ENCODE measurements at places on chromosomes 3 and 15. TPM values are rescaled to one million over a fixed set of nuclear protein-coding genes. Genes with fewer than 3 reads are reported as not detected.
A peak's percentile ranks its signal among the peaks of the same experiment; 100 is the strongest.

Gene ROPN1
- 1.2 TPM for total RNA-seq

Gene GLT8D1
- total RNA-seq: 36.6 TPM

Gene ZNF774
- 1.4 TPM for total RNA-seq

DNA sequence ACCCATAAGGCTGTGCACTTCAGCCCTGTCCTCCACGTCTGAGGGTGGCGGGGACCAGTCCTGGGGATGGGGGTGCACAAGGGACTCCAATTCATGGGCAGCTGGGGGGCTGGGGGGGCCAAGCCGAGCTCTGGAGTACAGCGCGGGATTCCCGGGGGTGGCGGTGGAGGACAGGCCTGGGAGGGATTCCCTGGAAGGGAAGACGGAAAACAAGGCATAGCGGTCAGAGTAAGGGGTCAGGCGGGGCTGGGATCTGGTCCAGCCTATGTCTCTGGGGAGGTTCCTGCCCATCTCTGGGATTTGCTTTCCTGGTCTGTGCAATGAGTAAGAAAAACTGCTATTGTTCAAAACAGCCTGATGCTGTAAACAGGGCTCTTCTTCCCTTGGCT, 8.1 kb upstream of the IGDCC3 start:
- DNase-seq: peak; percentile 22

DNA sequence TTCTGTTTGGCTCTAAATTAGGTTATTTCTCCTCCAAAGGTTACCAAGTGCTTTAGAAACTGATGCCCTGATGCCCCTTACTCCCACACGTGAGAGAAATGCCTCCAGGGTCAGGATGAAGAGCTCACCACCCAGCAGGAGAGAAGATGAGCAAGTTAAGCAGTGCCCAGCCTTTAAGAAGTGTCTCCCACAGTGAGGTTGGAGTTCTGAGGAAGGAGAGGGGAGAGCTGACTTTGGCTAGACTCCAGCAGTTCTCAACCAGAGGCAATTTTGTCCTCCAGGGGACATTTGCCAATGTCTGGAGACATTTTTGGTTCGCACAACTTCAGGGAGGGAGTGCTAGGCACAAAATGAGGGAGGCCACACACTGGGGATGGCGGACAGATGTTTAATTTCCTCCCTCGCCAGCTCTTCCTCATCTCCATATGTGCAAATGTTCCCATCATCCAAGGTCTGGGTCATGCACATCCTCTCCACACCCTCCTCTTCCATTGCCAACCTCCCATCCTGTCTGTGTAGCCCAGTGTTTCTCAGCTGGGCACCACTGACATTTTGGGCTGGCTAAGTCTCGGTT, 50.6 kb upstream of the SLC7A14 start:
- DNase-seq: no peak

GRCh38 chr3:169907944-169908343, 3.4 kb upstream of the SAMD7 start:
- DNase-seq: no peak

DNA sequence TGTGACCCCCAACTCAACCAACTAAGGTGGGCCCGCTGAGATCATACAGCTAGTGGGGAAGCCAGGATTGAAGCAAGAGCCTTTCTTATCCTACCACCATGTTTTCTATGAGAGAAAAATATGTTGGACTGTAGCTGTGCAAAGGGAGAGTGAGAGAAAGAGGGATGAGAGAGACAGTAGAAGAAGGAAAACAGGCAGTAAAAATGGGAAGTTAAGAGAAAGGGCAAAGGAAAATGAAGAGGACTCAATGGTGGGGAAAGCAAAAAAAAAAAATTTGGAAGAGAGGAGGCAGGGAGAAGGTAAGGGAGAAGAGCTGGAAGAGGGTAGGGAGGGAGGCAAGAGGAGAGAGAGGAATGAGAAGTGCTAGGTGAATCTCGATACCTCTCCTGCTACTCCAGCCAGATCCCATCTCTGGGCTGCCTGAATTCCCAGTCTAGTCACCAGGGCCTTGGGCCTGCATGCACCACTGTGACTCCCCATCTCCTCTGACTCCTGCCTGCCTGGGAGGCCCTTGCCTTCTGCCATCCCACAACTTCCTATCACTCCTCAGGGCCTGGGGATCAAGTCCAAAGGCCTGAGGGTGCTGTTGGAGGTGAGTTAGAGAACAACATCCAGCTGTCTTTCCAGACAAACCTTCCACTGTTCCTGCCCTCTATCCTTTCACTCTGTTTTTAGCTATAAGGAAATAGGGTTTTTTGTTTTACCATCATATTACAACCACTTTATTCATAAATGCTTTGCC, 15.7 kb downstream of the FAM81A start:
- DNase-seq: peak; percentile 43
